ENCODE measurements at places on chromosomes 12 and 14.

- DNase-seq, result peak; percentile 62
These were observed 13.9 kb upstream of the NR4A1 start for GRCh38 chr12:52037248-52037861.

DNA sequence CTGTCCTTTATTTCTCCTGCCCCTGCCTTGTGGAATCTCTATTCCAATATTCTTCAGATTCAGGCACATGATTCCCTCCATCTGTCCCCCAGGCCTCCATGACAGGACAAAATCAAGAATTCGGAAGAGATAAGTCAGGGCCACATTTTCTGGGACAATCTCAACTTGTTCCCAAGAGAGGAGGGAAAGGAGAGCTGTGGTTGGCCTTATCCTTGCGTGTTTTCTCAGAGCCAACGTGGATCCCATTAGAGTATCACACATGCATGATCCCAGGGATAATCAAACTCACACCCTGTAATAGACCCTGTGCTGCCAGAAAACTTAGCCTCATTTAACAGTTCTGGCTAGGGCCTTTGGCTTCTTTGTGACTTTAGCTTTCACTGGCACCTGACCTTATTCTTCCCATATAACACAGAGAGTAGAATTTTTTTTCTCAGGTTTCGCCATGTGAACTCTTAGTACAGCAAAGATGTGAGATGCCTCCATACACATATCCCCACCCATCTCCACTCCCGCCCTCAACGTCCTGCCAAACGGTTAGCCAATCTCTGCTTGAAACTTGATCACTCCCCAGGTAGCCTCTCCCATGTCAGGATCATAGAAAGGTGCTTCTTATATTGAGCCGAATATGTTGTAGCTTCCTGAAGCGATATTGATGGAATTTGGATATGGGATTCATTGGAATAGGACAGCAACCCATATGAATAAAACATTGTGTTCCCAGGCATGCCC, 6.7 kb upstream of the KRT1 start:
- no peak for DNase-seq

- DNase-seq, result no peak
These were observed 18.5 kb upstream of the CD9 start for GRCh38 chr12:6181583-6182278.

DNA sequence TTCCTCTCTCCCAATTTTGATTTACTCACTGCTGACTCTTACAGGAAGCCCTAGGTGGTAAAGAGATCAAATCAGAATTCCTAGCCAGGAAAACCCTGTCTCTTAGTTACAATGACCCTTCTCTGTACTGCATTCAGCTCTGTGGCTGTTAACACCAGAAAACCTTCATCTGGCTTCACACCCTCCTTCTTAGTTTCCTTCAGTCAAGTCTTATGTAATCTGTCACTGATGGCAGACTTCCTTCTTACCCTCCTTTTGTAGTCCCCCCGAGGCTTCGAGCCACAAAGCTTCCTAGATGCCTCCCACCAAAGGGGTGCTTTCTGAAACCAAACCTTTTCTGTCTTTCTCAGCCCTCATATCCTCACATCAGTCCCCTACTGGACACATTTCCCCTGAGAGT, 16.5 kb downstream of the NGDN start:
- no peak for DNase-seq

- DNase-seq, result no peak
These were observed 57.6 kb downstream of the BRMS1L start for GRCh38 chr14:35883677-35884293.

DNA sequence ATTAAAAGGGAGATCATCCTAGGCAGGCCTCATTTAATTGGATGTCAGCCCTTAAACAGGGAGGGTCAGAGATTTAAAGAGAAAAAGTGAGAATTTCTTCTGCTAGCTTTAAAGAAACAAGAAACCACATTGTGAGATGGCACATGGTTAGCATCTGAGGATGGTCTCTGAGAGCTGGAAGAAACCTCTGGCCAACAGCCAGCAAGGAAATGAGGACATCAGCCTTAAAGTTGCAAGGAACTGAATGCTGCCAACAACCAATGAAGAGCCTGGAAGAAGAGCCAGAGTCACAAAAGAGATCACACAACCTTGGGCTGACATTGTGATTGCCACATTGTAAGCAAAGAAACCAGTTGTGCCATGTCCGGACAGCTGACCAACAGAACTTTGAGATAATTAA, 17.5 kb upstream of the FAR2 start:
- DNase-seq, result no peak

DNA sequence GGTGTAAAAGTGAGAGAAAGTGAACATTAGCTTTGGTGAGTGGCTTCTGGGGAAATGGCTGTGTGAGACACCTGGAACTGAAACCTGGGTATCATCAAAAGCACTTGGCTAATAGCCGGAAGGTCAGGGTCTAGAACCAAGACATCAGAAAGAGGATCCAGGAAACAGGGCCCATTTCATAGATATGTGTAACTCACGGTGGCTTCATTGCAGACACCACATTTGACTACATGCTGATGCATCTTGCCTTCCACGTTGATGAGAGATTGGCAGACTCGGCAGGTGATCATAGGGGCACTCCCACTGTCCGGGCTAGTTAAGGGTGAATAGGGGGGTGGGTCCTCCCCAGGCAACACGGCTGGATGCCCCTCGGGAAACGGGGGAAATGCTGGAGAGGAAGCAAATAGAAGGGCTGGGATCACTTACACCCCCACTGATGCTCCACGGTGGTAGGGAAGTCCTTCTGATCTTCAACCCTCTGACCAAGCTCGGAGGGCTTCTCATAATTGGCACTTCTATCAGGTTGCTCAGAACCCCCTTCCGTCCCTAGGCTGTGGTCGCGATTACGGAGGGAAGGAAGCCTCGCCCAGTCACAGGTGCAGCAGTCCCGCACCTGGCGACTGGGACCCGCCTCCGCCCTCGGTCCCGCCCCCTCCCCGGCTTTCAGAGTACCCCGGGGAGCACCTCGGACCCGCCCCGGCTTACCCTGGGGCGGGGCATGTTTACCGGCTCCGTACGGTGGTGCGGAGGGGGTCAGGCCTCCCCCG, 593 bp downstream of the PIP4P1 start:
- DNase-seq, result peak; percentile 61

DNA sequence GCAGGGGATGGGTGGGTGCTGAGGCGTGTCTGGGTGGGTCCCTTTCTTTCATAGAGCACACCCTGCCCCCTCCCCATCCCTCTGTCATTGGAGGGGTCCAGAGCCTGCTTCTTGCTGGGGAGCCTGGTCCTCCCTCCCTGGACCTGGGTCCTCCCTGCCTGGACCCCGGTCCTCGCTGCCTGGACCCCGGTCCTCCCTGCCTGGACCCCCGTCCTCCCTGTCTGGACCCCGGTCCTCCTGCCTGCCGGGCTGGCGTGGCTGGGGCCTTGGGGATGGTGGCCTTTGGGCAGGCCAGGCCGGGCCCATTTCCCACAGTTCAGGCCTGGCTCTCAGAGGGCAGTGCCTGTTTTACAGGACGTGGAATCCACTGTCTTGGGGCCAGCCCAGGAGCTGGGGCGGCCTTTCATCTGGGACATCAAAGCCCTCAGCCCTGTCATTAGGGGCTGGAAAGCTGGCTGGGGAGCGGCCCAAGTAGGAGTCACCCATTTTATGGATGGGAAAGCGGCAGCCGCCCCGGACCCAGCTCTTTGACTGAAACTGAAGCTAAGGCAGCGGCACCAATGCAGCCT, 44.6 kb downstream of the KIF26A start:
- DNase-seq, result no peak

DNA sequence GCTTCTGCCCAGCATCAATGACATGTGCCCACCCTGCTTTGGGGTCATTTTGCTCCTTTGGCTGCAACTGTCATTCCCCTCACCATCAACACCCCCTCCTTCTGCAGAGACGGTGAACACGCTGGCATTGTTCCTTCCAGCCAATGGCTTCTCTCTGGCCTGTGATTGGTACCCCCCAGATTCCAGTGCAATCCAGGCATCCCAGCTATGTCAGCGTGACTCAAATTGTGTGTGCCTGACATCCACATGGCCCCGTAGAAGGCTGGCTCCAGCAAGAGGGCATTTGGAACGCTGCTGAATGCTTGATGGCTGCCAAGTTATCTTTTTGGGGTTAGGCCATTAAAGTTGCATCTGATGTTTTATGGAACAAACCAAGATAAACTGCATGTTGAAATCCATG, 21.0 kb upstream of the CCND2 start:
- no peak for DNase-seq

DNA sequence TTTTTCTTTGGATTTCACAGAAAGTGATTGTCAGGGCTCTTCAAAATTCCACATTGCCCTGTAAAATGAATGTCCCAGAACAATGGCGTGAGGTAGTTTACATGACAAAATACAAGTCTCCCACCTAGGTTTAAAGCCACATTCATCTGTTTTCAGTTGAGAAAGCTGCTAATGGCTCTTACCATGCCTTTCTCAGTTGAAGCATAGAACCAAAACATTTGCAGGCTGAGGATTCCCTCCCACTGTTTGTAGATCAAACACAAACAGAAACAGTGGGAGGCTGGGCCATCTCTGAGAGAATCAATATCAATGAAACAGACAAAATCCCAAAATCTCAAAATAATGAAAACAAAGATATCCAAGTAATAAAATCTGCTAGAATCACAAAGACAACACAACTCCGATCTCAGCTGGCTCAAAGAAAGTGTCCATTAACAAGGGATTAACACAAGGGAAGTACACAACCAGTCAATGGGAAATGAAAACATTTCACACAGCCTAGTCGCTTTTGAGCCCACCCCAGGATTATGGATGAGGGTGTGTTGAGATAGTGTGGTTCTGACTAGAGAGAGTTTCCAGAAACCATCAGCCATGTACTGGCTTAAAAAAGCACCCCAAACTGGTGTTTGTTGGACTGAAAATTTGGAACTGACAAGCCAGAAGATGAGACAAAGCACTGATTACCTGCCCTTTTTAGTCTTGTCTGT, 54.5 kb upstream of the TMEM260 start:
- no peak for DNase-seq

- DNase-seq, result no peak
These were observed 701.1 kb downstream of the NOVA1 start for GRCh38 chr14:25896777-25897176.

GRCh38 chr12:112928978-112929377, 9.3 kb upstream of the OAS3 start:
- no peak for DNase-seq

DNA sequence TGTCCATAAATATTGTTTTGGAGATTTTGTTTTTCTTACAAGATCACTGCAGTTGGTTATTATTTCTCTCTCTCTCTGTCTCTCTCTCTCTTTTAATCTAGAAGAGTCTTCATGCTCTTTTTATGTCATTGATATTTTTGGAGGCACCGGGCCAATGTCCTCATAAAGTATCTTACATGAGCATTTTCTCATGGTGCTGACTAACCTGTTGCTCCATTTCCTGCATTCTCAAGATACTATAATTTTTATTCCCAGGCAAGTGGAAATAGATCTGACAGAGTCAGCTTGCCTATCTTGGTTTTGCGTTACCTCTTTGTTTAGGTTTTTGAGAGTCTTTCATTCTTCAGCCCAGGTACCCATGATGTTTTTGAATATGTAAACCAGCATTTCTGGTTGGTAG, 938.8 kb upstream of the FBXO33 start:
- DNase-seq, result no peak

DNA sequence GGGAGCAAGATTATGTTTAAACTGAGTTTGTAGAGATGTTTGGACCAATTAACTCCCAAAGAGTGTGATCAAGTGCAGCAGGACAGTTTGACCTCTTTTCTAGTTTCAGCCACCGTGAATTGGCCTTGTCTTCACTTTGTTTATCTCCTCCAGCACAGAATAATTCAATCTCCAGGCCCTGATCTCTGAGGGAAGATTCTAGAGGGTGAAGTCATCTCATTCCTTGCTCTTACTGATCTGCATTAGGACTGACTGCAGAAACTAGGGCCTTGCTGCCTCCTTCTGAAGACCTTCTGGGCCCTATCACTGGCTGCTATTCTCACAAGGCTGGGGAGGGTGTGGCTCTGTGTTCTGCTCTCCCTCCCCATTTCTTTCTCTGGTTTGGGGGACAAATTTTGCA, 29.4 kb downstream of the C12orf75 start:
- no peak for DNase-seq

GRCh38 chr12:109981311-109981710, 14.9 kb downstream of the GIT2 start:
- DNase-seq, result no peak

DNA sequence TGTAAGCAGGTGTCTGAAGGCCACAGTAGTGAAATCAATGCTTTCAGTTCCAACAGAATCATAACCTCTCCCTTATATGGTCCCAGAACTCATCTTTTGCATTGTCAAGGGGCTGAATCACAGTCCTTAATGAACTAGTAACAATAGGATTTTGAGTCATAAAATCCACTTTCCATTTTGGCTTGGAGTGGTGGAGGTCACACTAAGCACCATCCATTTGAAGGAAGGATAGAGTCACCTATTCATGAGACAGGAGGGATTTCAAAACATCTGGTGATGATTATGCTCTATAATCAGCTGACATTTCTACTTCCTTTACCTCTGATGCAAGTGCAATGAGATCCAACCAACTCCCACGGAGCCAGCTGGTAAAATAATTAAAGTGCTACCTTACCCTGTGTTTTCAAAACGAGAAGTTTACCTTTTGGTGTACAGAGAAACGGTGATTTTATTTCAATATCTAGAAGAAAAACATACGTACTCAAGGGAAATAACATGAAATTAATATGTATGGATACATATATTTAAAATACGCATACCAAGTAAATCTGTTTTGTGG, 59.1 kb downstream of the TMEM132D start:
- DNase-seq, result no peak

DNA sequence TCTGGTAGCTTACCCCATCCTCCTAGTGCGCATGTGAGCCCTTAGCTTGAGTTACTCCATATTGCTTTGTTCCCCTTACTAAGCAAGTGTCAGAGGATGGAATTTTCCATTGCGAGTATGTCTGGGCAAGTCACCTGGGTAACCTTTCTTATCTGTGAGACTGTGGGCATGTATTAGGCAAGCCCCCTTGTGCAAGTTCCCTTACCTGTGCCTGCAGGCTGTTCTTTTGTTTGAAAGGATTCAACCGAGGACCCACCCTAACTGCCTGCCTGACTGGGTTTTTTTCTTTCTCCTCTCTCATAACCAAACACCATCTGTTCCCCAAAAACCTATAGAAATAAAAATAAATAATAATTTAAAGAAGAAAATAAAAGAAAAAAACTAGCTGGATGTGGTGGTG, 22.3 kb upstream of the PPP2R5E start:
- no peak for DNase-seq

GRCh38 chr14:92792885-92793284, 1.2 kb upstream of the GOLGA5 start:
- DNase-seq, result no peak

DNA sequence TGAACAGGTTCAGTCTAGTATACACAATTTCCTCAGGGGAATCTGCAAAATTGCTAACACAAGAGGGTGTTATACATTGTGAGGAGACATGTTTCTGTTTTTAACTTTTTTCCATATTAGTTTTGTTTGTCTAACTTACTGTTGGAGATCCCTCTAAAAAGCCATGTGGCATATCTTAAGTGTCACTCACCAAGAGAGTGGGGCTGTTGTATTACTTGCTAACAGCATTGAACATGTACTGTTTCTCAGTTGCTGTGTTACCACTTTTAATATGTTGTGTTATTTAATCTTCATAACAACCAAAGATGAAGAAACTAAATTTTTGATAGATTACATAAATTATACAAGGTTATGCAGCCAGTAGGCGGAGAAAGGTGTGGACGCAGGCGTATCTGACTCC, 154.3 kb upstream of the NPAS3 start:
- no peak for DNase-seq

GRCh38 chr14:99272899-99273765, 1.1 kb upstream of the BCL11B start:
- peak; percentile 86 for DNase-seq
